Activated T-cell treated with anti-CD3 and anti-CD28 coated beads, Interleukin-2, amount 50 U/mL, for 72 hours (primary cell): ENCODE measurements at places on chromosomes 16 and 17. TPM values are rescaled to one million over a fixed set of nuclear protein-coding genes. Genes with fewer than 3 reads are reported as not detected.
A peak's percentile ranks its signal among the peaks of the same experiment; 100 is the strongest.

Gene SPN
- total RNA-seq = 84.4 TPM

Gene CACNG5
- total RNA-seq = not detected

Gene TNRC6C
- 26.5 TPM for total RNA-seq

Gene GIT1
- total RNA-seq = 45.0 TPM

Gene ATP2A3
- total RNA-seq = 108 TPM

Gene KRT9
- not detected for total RNA-seq

Gene TNP2
- not detected for total RNA-seq

GRCh38 chr16:30774367-30775130, 12.4 kb downstream of the RNF40 start:
- H3K4me3 ChIP-seq = peak overlapping the region; percentile 77
- no peak for DNase-seq
- peaks cover 19% of the 10 kb centered on the region for H3K36me3 ChIP-seq
- no peak overlapping the region for H3K27ac ChIP-seq
- peaks cover 37% of the 10 kb centered on the region for H3K4me1 ChIP-seq

DNA sequence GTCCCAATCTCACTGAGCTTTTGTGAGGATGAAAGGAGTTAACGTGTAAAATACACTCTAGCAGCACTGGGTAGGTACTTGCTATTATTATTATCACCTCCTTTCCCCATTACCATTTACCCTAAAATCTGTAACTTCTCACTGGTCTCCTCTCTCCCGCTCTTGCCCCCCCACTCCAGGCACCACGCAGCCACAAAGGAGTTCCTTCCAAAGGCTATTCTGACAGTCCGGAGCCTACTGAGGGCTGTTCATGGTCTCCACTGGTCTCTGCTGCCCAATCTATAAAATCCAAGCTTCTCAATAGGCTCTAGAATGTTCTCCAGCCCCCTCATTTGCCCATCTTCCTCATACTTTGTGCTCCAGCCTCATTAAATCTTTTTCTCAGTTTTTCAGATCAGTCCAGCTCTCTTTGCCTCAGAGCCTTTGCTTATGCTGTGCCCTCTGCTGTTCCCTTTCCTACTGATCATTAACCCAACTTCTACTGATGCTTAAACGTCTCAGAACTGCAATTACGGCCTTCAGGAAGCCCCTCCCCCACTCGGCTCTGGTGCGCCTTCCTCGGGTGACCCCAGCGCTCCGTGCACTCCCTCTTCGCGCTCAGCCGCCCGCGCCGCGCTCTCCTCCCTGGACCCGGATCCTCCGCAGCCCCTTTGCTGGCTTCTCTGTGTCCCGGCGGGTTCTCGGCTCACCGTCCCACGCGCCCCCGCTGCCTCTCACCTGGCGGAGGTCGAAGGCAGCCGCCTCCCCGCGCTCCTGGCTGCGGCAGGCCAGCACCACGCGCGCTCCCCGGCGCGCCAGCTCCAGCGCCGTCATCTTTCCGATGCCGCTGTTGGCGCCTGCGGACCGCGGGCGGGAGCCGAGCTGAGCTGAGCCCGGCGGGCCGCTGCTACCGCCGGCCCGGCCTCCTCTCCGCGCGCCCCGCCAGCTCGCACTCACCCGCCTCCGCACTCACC, 737 bp downstream of the DHRS13 start:
- H3K27me3 ChIP-seq = no peaks in the 10 kb centered on the region
- H3K4me1 ChIP-seq = peaks cover 70% of the 10 kb centered on the region
- H3K27ac ChIP-seq = peak overlapping the region; percentile 92
- H3K4me3 ChIP-seq = peak overlapping the region; percentile 95
- peaks cover 9% of the 10 kb centered on the region for H3K36me3 ChIP-seq

DNA sequence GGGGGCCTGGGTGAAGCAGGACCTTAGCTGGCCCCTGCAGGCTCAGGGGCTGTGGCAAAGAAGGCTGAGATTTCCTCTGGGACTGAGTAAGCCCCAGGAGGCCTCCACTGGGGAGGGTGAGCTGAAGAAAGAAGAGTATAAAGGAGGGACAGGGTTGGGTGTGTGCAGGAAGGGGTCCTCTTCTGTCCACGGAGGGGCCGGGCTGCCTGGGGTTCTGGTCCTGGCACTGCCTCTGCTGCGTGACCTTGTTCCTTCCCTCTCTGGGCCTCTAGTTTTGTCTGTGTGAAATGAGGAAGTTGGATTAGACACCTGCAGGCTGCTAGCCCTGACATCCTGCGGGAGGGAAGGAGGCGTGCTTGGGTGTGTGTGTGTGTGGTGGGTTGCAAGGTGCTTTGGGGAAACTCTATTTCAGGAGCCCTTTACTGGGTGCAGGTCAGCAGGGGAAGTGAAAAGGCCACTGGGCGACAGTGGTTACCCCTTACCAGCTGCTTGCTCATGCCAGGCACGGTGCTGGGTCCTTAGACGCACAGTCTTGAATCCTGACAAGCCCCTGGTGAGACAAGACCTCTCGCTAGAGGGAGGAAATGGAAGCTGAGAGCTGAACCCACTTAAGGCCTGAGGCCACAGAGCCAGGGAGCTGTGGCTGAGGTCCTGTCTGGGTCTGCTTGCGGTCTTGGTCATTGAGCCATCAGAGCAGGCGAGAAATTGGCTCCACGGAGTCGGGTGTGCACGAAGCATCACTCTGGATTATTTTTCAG, 60.7 kb downstream of the OR1D5 start:
- no peak overlapping the region for H3K27ac ChIP-seq
- no peak overlapping the region for H3K4me3 ChIP-seq
- no peak for DNase-seq

- peak; percentile 74 for DNase-seq
- peak overlapping the region; percentile 94 for H3K27ac ChIP-seq
- no peaks in the 10 kb centered on the region for H3K27me3 ChIP-seq
- H3K36me3 ChIP-seq = no peaks in the 10 kb centered on the region
- peaks cover 41% of the 10 kb centered on the region for H3K4me1 ChIP-seq
- H3K4me3 ChIP-seq = peak overlapping the region; percentile 80
Observed at GRCh38 chr17:39867084-39867879, 720 bp upstream of the ZPBP2 start.

DNA sequence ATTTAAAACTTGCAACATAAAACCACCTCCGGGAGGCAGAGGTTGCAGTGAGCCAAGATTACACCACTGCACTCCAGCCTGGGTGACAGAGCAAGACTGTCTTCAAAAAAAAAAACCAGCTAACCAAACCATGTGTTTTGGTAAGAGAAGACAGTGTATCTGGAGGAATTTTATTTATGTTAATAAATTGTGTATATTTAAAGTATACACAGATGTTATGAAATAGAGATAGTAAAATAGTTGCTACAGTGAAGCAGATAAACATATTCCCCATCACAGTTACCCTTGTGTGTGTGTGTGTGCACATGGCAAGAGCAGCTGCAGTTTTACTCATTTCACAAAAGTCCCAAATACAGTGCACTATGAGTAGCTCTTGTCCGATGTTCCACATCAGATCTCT, 54.8 kb upstream of the CRISPLD2 start:
- H3K36me3 ChIP-seq = peaks cover 21% of the 10 kb centered on the region
- no peaks in the 10 kb centered on the region for H3K27me3 ChIP-seq
- peaks cover 58% of the 10 kb centered on the region for H3K4me1 ChIP-seq
- no peak for DNase-seq

DNA sequence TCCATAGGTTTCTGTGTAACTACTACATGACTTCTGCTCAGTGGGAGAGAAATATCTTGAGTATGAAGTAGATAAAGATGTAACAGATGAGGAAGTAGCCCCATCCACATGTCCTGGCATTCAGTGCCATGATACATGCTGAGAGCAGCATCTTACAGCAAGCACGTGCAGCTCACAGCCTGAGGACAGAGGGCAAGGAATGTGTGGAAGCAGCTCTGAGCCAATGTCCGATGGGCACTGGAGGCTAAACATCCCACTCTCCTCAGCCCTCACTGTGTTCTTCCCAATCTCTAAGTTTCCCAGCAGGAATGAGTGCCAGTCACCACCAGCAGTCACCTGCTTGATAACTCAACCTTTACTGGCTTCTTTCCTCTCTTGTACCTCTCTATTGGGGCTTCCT, 40.4 kb downstream of the CFDP1 start:
- DNase-seq = no peak
- H3K4me3 ChIP-seq = no peak overlapping the region
- no peaks in the 10 kb centered on the region for H3K27me3 ChIP-seq
- no peaks in the 10 kb centered on the region for H3K36me3 ChIP-seq

DNA sequence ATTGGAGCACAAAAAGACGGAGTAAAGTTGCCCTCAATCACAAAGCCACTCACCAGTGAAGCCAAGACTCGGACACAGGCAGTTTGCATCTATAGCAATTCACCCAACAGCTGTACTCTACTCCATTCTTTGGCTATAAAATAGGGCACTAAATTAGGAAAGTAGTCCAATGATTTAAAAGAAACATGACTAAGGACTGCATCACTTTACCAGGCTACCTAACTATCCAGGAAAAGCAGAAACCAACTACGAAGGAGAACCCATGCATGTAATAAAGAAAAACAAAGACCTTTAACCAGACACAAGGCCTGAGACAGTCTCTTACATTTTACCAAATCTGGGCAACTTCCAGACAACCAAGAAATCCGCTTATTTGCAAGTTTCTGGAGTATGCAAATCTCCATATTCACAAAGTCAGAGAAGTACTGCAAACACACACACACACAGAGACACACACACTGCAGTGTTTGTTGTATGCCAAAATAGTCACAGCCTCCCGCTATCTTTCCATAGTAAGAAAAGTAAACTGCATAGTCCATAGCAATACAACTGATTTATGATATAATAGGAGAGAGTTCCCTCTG, 59.8 kb downstream of the CDH11 start:
- no peaks in the 10 kb centered on the region for H3K27me3 ChIP-seq
- H3K4me3 ChIP-seq = no peak overlapping the region
- H3K36me3 ChIP-seq = no peaks in the 10 kb centered on the region

- no peak overlapping the region for H3K4me3 ChIP-seq
- DNase-seq = no peak
- no peaks in the 10 kb centered on the region for H3K4me1 ChIP-seq
- H3K36me3 ChIP-seq = peaks cover 3% of the 10 kb centered on the region
- H3K27ac ChIP-seq = no peak overlapping the region
Observed at GRCh38 chr17:39548494-39549225, 59.1 kb downstream of the NEUROD2 start.

- peaks cover 79% of the 10 kb centered on the region for H3K4me1 ChIP-seq
- no peak for DNase-seq
- no peaks in the 10 kb centered on the region for H3K27me3 ChIP-seq
- peak overlapping the region; percentile 49 for H3K4me3 ChIP-seq
- H3K36me3 ChIP-seq = peaks cover 4% of the 10 kb centered on the region
Observed at GRCh38 chr16:68117884-68118283, 32.7 kb downstream of the NFATC3 start.

DNA sequence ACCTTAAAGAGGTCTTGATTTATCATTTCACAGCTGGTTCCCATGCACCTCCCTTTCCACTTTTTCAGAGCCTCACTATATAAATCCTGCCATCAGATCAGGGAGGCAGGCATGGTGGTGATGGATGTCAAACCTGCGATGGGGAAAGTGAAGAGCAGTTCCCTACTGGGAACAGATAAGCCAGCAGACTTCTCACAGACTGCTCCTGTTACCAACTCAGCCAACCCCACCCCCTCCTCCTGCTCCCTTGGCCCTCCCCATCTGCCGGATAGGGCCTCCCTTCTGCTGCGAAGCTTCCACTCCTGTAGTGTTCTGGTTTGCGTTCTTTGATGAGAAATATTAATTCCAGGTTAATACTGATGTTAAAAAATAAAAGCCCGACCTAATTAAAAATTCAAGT, 232.1 kb downstream of the STX8 start:
- H3K27ac ChIP-seq = no peak overlapping the region
- H3K4me3 ChIP-seq = no peak overlapping the region
- H3K27me3 ChIP-seq = no peaks in the 10 kb centered on the region
- DNase-seq = no peak
- H3K4me1 ChIP-seq = peaks cover 10% of the 10 kb centered on the region

- H3K27me3 ChIP-seq = peaks cover 82% of the 10 kb centered on the region
- peak within 1 kb of the TSS; percentile 75 for H3K4me3 ChIP-seq
- DNase-seq = peak; percentile 46
- no peaks in the 10 kb centered on the region for H3K36me3 ChIP-seq
- H3K27ac ChIP-seq = no peak within 1 kb of the TSS
- peaks cover 46% of the 10 kb centered on the region for H3K4me1 ChIP-seq
Observed at GRCh38 chr16:56669005-56669839, at the start of gene MT1H. Gene MT1H, plus strand, starts transcription at chr16:56669814. Its CDS starts 71 bp downstream, at chr16:56669885.

DNA sequence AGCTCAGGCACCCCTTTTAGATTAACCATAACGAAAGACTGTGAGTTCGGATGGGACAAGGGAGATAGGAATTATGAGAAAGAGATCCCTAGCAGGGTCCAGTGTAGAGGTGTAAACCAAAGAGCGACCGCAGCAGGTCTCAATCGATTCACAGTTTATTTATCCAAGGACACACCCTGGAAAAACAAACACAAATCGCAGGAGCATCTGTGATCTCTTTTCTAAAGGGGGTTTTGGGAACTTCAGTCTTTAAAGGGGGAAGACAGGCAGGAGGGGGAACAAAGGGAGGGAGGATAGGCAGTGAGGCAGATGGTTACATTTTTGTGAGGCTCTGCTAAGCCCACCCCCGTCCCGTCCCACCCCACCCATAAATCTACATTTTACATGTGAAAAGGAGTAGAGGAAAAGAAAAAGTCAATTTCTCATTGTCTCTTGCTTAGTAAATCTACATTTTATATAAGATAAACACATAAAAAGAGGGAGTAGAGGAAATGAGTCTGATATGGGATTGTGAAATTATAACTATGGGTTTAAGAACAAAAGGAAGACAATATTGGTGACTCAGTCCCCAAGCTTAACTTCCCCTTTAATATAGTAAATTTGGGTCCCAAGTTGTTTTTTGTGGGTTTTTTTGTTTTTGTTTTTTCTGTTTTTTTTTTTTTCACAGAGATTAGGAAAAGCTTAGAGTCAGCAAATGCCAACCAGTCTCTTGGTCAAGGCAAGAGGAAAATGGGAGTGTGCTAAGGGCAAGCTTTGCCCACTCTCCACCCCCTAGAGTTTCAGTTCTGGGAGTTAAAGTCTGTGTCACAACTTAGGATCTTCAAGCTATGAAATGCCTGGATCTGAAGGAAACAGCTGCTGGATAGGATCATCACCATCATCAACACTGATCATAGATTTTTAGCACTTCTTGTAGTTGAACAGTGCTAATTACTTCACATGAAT, 160.9 kb upstream of the CDH5 start:
- no peaks in the 10 kb centered on the region for H3K36me3 ChIP-seq
- H3K27ac ChIP-seq = peak overlapping the region; percentile 35
- H3K4me1 ChIP-seq = no peaks in the 10 kb centered on the region
- H3K27me3 ChIP-seq = no peaks in the 10 kb centered on the region
- no peak overlapping the region for H3K4me3 ChIP-seq
- no peak for DNase-seq

DNA sequence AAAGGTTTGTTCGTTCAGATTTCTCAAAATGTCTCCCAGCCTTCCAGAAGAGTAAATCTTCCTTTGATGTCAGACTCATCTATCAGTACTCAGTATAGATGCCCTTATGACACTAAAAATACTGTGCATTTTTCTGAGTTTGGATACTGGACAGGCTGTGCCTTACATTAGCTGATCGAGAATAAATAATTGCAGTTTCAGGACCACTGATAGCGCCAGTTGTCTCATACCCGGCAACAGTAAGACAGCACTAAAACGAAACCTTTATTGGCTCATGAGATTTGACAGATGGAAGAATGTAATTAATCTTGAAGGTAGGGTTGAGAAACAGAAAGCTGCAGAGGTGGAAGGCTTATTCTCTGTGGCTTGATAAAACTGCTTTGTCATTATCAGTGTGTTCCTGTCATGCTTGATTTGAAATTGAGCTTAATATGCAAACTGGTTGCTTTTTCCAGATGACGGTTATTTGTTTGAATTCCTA, 1.2 kb downstream of the ATP6V0A1 start:
- DNase-seq = no peak
- peak overlapping the region; percentile 80 for H3K27ac ChIP-seq
- H3K4me3 ChIP-seq = peak overlapping the region; percentile 91
- no peaks in the 10 kb centered on the region for H3K27me3 ChIP-seq
- peaks cover 40% of the 10 kb centered on the region for H3K4me1 ChIP-seq

GRCh38 chr16:48352648-48353390, 32.4 kb downstream of the SIAH1 start:
- peaks cover 25% of the 10 kb centered on the region for H3K36me3 ChIP-seq
- H3K4me1 ChIP-seq = peaks cover 23% of the 10 kb centered on the region
- no peak overlapping the region for H3K27ac ChIP-seq
- no peaks in the 10 kb centered on the region for H3K27me3 ChIP-seq
- no peak for DNase-seq
